ENCODE measurements at places on chromosomes 12 and 14.

- no peak for DNase-seq
Observed at GRCh38 chr12:41073633-41074472, 114.3 kb upstream of the PDZRN4 start.

- no peak for DNase-seq
Observed at GRCh38 chr12:21438643-21439042, 1.2 kb downstream of the PYROXD1 start.

DNA sequence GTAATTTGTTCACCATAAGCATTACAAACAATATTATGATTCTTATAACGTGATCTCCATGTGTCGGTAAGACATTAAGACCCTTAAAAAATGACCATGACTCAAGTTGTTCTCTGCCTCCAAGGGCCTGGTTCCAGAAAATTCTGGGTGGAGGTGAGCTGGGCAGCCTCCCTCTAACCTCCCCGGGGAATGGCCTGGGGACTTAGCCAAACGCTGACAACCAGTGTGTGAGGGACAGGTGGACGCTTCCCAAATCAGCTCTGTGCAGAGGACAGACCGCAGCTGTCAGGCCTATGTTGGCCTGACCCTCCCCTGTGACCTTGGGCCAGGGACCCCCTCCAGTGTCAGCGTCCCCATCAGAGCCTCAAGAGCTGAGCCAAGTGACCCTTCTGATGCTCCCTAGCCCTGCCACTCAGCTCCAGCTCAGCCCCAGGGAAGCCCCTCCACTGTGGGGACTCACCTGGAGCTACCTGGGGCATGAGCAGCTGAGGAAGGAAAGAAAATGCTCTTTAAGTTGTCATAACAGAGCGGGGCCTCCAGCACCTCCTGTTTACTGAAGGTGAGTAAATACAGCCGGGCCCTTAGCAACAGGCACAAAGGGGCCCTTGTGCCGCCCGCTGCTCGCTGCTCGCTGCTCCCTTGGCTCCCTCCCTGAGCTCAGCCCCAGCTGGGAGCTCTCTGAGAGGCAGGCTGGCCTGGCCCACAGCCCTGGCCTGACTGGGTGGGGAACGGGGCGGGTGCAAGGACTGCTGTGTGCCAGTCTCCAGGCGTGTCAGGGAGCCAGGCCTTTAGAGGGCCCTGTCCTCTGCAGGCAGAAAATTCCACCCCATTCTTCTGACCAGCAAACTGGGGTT lies 116.6 kb downstream of the CALM1 start:
- DNase-seq: no peak

DNA sequence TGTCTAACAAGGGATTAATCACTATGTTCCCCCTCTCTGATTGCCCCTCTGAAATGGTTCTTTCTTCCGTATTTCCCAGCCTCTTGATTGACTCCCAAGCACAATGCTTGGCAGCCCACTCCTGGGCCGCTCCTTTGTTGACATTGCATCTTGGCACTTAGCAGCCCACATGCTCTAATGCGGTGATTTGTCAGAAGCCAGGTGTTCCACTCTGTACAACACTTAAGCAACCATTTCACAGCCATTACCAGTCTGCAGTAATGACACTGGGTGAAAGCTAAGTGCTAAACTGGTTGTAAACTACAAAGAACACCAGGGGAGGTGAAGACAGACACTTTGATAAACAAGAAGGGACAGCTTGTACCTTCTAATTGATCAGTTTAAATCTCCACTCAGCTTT lies 353.5 kb downstream of the TMEM132D start:
- DNase-seq: no peak

DNA sequence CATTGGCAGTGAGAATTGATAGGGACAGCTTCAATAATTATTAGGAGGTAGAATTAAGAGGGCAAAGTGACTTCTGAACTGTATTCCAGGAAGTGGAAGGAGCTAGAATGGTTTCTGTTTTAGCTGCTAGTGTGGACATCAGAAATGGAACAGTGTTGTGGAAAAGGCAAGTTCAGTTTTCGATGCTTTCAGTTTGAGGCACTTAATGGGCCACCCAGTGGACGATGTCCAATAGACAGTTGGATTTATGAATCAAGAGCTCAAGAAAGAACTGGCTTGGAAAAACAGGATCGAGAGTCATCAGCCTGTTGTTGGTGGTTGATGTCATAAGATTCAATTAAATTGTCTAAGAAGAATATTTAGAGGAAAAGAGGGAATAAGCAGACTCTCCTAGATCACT lies 136.3 kb downstream of the DYRK2 start:
- DNase-seq: no peak

DNA sequence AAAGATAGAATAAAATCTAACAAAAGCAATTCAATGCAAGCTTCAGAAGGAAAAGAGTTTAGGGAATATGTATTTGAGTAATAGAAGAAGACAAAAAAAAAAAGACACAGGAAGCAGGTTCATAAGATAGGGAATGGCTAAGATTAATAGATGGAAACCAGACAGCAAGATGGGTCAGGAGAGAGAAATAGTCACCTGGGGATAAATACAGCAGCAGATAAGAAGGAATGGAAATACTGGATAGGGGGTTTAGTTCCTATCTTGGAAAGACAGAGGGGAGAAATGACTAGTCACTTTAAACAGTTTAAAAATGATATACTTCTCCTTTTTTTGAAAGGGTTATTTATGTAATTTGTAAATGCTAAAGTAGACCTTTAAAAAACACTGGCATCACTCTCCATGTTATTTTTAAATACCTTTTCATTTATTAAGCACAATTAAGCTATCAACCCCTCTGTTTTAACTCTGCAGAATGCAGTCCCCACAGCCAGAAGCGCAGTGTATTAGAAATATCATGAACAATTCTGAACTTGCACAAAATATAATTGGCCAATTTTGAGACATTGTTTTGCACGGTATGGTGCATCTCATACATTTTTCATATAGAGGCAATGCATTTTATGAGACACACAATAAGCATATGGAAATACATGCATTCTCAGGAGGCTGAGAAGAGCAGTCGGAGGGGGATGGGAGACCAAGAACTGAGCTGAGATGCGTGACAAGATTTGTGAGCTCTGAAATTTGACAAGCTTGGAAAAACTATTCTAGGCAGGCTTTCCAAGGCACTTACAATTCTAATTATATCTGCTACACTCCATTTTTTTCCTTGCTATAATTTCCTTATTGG lies 303.4 kb upstream of the PRICKLE1 start:
- DNase-seq: no peak

GRCh38 chr12:131824450-131824849 lies 3.7 kb upstream of the MMP17 start:
- no peak for DNase-seq

DNA sequence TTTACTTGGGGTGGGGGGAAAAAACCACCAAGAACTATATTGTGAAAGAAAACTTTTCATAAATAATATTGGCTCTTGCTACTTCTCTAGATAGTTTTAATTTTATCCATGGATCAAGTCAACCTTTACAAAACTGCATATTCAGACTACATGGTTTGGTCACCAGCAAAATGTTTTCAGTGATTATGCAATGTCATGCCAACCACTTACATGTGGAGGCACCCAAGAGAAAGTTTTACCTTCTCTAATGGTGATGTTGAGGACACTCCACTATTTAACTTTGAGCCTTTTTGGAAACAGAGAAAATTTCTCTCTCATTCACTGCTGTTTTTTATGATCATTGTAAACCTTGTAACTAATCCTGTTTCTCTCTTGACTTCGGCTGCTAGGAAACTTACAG lies 21.6 kb downstream of the PLCZ1 start:
- no peak for DNase-seq

DNA sequence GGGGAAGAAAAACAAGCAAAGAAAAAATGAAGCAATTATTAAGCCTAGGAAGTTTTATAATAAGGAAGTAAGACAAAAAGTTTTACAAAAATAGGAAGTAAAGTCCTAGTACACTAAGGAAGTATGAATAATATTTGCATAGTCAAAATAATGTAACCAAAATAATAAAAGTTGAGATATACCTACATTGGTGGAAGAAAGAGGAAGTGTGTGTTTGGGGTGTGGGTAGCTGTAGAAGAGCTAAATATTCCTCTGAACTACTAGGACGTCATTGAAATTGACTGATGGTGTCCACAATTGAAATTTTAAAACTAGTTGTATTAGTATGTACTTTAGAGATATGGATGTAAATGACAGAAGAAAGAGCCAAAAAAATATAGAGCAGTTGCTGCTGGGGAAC lies 228.4 kb upstream of the OTX2 start:
- no peak for DNase-seq

- DNase-seq: peak; percentile 47
Observed at GRCh38 chr14:89681086-89682018, 264.3 kb upstream of the FOXN3 start.

DNA sequence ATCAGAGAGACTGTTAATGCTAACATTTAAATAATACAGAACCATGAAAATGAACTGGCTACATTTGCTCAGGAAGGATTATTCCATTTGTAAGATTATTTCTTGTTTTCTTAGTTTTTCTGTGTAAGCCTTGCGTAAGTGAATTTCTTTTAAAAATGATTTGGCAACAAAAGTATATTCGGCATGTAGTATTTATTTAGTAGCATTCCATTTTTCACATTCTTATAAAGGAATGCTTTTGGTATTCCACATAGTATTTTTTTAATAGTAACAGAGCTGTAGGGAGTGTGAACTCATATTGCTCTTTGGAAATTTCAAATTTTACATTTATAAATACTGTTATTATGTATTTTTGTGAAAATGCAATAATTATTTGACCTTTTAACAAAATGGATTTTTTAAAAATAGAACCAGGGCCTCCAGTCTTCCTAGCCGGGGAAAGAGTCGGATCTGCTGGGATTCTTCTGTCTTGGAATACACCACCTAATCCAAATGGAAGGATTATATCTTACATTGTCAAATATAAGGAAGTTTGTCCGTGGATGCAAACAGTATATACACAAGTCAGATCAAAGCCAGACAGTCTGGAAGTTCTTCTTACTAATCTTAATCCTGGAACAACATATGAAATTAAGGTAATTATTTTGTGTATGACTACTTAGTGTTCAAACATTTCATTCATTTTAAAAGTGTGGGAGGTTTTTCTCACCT lies 1.2 kb downstream of the PTPRQ start:
- no peak for DNase-seq

DNA sequence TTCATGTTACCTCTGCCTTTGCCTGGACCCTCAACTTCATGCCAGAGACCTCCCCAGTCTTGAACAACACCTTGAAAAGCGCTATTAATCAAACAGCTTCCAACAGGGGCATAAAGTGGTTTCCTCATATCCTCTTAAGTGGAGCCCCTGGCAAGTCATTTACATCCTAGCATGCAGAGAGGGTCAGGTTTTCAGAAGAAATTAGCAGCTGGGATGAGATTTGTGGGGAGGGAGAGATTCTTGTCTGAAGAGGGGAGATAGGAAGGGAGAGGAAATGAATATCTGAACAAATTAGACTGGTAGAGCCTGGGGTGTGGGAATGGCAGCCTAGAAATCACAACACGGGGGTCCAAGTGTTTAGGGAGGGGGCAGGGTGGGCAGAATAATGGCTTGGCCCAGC lies 45.6 kb downstream of the CALM1 start:
- no peak for DNase-seq

- no peak for DNase-seq
Observed at GRCh38 chr12:11840366-11840765, 190.9 kb downstream of the ETV6 start.
